ENCODE measurements at places on chromosomes 5 and 9.

GRCh38 chr5:96133341-96134079 is 171.9 kb upstream of the ELL2 start:
- H3K4me1 ChIP-seq, result peaks cover 5% of the 10 kb centered on the region
- H3K27ac ChIP-seq, result no peak overlapping the region
- no peak overlapping the region for H3K4me3 ChIP-seq
- H3K27me3 ChIP-seq, result no peaks in the 10 kb centered on the region
- no peak for DNase-seq

GRCh38 chr5:8727396-8727795 is 818.5 kb downstream of the SEMA5A start:
- H3K36me3 ChIP-seq, result no peaks in the 10 kb centered on the region
- no peak overlapping the region for H3K4me3 ChIP-seq
- H3K27me3 ChIP-seq, result no peaks in the 10 kb centered on the region
- no peak for DNase-seq

GRCh38 chr5:133226186-133226585 is 174.4 kb downstream of the HSPA4 start:
- H3K27me3 ChIP-seq, result no peaks in the 10 kb centered on the region
- H3K4me3 ChIP-seq, result no peak overlapping the region
- no peak overlapping the region for H3K27ac ChIP-seq
- peaks cover 2% of the 10 kb centered on the region for H3K4me1 ChIP-seq
- no peaks in the 10 kb centered on the region for H3K36me3 ChIP-seq

GRCh38 chr5:141945511-141946051 is 12.4 kb downstream of the PCDH12 start:
- DNase-seq, result no peak
- no peaks in the 10 kb centered on the region for H3K36me3 ChIP-seq
- no peak overlapping the region for H3K27ac ChIP-seq

DNA sequence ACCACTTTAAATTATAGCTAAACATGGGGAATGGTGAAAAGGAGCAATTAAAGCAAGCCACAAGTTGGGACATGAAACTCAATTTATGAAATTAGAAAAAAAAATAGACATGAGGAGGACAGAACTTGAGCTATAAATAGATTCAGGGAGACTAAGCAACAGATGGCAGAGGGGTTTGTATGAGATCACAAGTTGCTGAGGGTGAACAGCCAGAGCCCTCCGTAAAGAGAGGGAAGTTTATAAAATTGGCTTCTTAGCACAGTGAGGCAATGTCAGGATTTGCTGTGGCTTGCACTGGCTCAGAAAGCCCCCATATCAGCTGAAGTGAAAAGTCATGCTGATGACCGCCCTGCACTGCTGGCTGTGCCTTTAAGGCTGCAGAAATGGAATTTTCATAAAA is 443.4 kb upstream of the CD180 start:
- no peaks in the 10 kb centered on the region for H3K36me3 ChIP-seq
- no peaks in the 10 kb centered on the region for H3K27me3 ChIP-seq
- no peak overlapping the region for H3K4me3 ChIP-seq
- DNase-seq, result no peak

- no peaks in the 10 kb centered on the region for H3K4me1 ChIP-seq
- H3K36me3 ChIP-seq, result no peaks in the 10 kb centered on the region
- no peaks in the 10 kb centered on the region for H3K27me3 ChIP-seq
- no peak for DNase-seq
Measured at GRCh38 chr5:76960004-76960625, 7.3 kb downstream of the CRHBP start.

DNA sequence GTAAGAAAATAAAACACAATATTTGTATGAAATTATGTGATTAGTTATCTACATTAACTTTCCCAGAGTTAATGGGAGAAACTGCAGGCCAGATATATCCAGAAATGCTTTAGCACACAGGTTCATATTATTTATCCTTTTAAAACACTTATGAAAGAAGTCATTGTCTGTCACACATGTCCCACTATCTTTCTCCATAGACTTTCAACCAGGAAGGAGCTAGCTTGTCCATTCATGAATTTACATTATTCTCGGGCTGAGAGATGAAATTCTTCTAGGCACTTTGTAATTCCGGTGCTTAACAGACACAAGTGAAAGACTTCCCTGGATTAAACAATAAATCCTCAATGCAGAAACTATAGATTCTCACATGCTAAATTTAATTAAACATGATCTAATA is 1043.2 kb downstream of the CDH9 start:
- H3K4me1 ChIP-seq, result no peaks in the 10 kb centered on the region
- no peak overlapping the region for H3K4me3 ChIP-seq
- no peak for DNase-seq
- no peak overlapping the region for H3K27ac ChIP-seq
- H3K36me3 ChIP-seq, result no peaks in the 10 kb centered on the region
- no peaks in the 10 kb centered on the region for H3K27me3 ChIP-seq

- no peaks in the 10 kb centered on the region for H3K4me1 ChIP-seq
- DNase-seq, result no peak
- no peaks in the 10 kb centered on the region for H3K36me3 ChIP-seq
- H3K4me3 ChIP-seq, result no peak overlapping the region
Measured at GRCh38 chr5:169856571-169856970, 123.7 kb downstream of the INSYN2B start.

- DNase-seq, result no peak
- H3K4me1 ChIP-seq, result no peaks in the 10 kb centered on the region
- no peak overlapping the region for H3K4me3 ChIP-seq
Measured at GRCh38 chr5:172496671-172497371, 42.5 kb upstream of the SH3PXD2B start.

GRCh38 chr9:27335075-27335474 is 38.1 kb upstream of the EQTN start:
- no peak overlapping the region for H3K4me3 ChIP-seq
- no peaks in the 10 kb centered on the region for H3K4me1 ChIP-seq
- H3K36me3 ChIP-seq, result no peaks in the 10 kb centered on the region
- H3K27ac ChIP-seq, result no peak overlapping the region
- DNase-seq, result no peak
- H3K27me3 ChIP-seq, result no peaks in the 10 kb centered on the region

DNA sequence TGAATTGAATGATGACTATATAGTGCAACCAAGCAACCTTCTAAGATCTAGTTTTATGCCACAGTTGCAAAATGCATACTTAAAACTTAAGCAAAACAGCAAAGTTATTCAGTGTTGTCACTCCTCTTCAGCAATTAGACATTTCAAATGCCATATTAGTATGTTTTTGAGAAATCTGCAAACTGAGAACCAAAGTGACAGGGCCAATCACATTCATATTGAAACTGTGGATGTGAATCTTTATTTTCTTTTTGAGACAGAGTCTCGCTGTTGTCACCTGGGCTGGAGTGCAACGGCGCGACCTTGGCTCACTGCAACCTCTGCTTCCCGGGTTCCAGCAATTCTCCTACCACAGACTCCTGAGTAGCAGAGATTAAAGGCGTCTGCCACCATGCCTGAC is 249.2 kb upstream of the EFNA5 start:
- no peak for DNase-seq
- peaks cover 17% of the 10 kb centered on the region for H3K4me1 ChIP-seq
- no peak overlapping the region for H3K27ac ChIP-seq
- H3K36me3 ChIP-seq, result no peaks in the 10 kb centered on the region

- no peaks in the 10 kb centered on the region for H3K4me1 ChIP-seq
- no peak overlapping the region for H3K27ac ChIP-seq
- DNase-seq, result no peak
Measured at GRCh38 chr5:142421621-142422397, 97.0 kb upstream of the SPRY4 start.

- no peak overlapping the region for H3K27ac ChIP-seq
- H3K4me3 ChIP-seq, result no peak overlapping the region
- no peaks in the 10 kb centered on the region for H3K4me1 ChIP-seq
- DNase-seq, result no peak
- no peaks in the 10 kb centered on the region for H3K36me3 ChIP-seq
Measured at GRCh38 chr9:115296831-115297565, 179.0 kb upstream of the TNC start.

DNA sequence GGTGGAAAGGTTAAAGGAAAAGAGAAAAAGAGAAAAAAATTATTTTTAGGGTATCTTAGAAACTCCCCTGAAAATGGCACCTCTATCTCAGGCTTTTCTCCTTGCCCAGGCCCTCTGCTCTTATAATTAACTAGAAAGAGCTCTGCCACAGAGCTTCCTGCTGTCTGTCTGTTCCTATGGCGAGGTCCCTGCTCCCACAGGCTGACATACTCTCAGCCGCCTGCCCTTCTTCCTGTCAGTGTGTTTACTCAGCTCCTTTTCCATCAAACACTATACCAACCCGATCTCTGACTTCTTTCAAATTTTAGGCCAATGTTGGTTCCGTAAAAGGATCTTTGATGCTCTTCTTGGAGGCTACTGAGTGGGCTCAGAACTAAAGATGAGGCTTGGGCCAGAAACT is 482.6 kb downstream of the DMAC1 start:
- no peak for DNase-seq
- H3K4me3 ChIP-seq, result no peak overlapping the region
